ENCODE measurements at places on chromosomes 4 and X. TPM values are rescaled to one million over a fixed set of nuclear protein-coding genes. Genes with fewer than 3 reads are reported as not detected.

GRCh38 chr4:151459375-151459774, 50.4 kb downstream of the FHIP1A start:
- no peaks in the 10 kb centered on the region for H3K36me3 ChIP-seq
- no peak overlapping the region for H3K27ac ChIP-seq
- H3K4me3 ChIP-seq = no peak overlapping the region
- peaks cover 4% of the 10 kb centered on the region for H3K27me3 ChIP-seq

DNA sequence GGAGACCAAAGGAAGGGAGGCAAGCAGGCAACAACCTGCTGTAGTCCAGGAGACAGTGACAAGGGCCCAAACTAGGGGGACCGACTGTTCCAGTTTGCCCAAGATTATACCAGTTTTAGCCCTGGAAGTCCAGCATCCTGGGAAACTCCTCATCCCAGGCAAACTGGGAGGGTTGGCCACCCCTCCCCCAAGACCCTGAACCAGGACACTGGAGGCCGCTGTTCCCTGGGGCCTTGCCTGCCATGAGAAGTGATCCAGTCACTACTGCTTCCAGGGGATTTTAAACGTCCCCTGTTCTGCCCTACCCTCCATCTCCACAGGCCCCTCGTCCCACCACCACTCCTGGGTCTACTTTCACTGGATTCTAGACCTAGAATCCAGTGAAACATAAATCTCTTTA, 4.3 kb upstream of the DGAT2L6 start:
- H3K4me1 ChIP-seq = peaks cover 9% of the 10 kb centered on the region
- no peaks in the 10 kb centered on the region for H3K27me3 ChIP-seq
- no peak overlapping the region for H3K4me3 ChIP-seq
- H3K36me3 ChIP-seq = no peaks in the 10 kb centered on the region

Gene AFF2
- 0.89 TPM for total RNA-seq

Gene LAMP2
- total RNA-seq = 206 TPM

GRCh38 chrX:132426695-132427281, 62.0 kb downstream of the MBNL3 start:
- H3K4me1 ChIP-seq = peaks cover 11% of the 10 kb centered on the region
- H3K27me3 ChIP-seq = no peaks in the 10 kb centered on the region
- H3K27ac ChIP-seq = no peak overlapping the region

GRCh38 chr4:111475001-111475400, 670.3 kb upstream of the FAM241A start:
- H3K4me3 ChIP-seq = no peak overlapping the region
- no peak overlapping the region for H3K27ac ChIP-seq
- no peaks in the 10 kb centered on the region for H3K4me1 ChIP-seq
- peaks cover 19% of the 10 kb centered on the region for H3K27me3 ChIP-seq
- no peaks in the 10 kb centered on the region for H3K36me3 ChIP-seq

DNA sequence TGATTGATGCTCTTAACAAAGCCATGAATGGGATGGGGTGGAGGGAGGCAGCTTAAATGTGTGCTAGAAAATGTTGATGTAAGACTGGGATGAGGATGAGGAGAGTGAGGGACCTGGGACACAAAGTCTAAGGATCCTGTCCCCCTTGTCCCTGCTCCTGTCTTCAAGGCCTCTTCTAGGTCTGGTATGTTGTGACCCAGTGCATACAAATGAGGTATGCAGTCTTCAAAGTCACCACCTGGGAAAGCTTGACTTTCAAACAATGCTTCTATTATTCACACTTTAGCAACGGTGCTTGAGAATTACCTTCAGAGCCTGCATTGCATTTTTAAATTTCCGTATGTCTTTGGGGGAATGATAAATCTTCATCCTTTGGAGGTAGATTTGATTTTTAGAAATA, 88.4 kb upstream of the SLC34A2 start:
- no peak overlapping the region for H3K27ac ChIP-seq
- no peak for DNase-seq
- no peak overlapping the region for H3K4me3 ChIP-seq

- no peak overlapping the region for H3K27ac ChIP-seq
- H3K4me1 ChIP-seq = peaks cover 15% of the 10 kb centered on the region
- no peak for DNase-seq
Measured at GRCh38 chr4:184515606-184516005, 41.3 kb upstream of the IRF2 start.

- no peak overlapping the region for H3K27ac ChIP-seq
- H3K36me3 ChIP-seq = no peaks in the 10 kb centered on the region
- peaks cover 4% of the 10 kb centered on the region for H3K4me1 ChIP-seq
- DNase-seq = no peak
Measured at GRCh38 chrX:145821898-145822571, 4.4 kb downstream of the SLITRK2 start.

- H3K27ac ChIP-seq = no peak overlapping the region
- no peak for DNase-seq
- peaks cover 13% of the 10 kb centered on the region for H3K4me1 ChIP-seq
- peaks cover 24% of the 10 kb centered on the region for H3K36me3 ChIP-seq
- H3K4me3 ChIP-seq = no peak overlapping the region
Measured at GRCh38 chrX:47568656-47569295, 7.8 kb downstream of the ARAF start.

GRCh38 chrX:51837921-51838320, 55.5 kb upstream of the MAGED1 start:
- peaks cover 6% of the 10 kb centered on the region for H3K4me1 ChIP-seq
- no peaks in the 10 kb centered on the region for H3K36me3 ChIP-seq
- no peak overlapping the region for H3K4me3 ChIP-seq
- no peaks in the 10 kb centered on the region for H3K27me3 ChIP-seq
- DNase-seq = no peak

- H3K4me1 ChIP-seq = no peaks in the 10 kb centered on the region
- peaks cover 59% of the 10 kb centered on the region for H3K27me3 ChIP-seq
- DNase-seq = no peak
- H3K27ac ChIP-seq = no peak overlapping the region
- H3K4me3 ChIP-seq = no peak overlapping the region
Measured at GRCh38 chr4:151784706-151785105, 23.9 kb upstream of the GATB start.

- no peak for DNase-seq
- H3K36me3 ChIP-seq = no peaks in the 10 kb centered on the region
- H3K27me3 ChIP-seq = peaks cover 5% of the 10 kb centered on the region
- H3K4me1 ChIP-seq = no peaks in the 10 kb centered on the region
Measured at GRCh38 chrX:13498238-13498637, 71.2 kb upstream of the EGFL6 start.

Gene PAGE4
- not detected for total RNA-seq

GRCh38 chr4:184268584-184269160, 51.0 kb upstream of the ENPP6 start:
- no peaks in the 10 kb centered on the region for H3K27me3 ChIP-seq
- H3K36me3 ChIP-seq = no peaks in the 10 kb centered on the region
- peak overlapping the region; percentile 69 for H3K4me3 ChIP-seq
- H3K27ac ChIP-seq = peak overlapping the region; percentile 90

Gene TEX13D
- total RNA-seq = not detected

Gene RAB39B
- total RNA-seq = 2.6 TPM

Gene AMBN
- total RNA-seq = not detected

DNA sequence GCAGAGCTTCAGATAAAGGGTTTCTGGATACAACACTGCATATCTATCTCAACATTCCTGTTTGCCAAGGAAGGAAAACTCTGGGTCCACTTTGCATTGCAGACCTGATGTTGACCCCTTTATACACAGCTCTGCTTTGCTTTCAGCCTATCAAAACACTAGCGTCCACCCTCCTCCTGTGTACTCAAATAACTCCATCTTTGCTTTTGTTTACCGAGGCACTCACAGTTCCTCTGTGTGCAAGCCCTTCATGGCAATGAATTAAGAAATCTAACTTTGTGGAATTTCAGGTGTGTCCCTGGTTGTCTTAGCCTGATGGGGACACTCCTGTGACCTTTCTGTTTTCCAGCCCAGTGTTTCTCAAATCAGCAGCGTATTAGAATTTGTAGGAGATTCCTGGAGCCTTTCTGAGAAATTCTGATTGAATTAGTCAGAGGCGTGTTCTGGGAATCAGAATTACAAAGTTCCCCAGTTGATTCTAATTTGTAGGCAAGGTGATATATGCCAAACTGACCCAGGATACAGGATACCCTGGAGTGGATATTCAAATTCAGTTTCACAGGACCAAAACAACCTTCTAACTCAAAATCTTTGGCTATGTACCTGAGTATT, 68.6 kb downstream of the DTHD1 start:
- H3K36me3 ChIP-seq = no peaks in the 10 kb centered on the region
- H3K4me1 ChIP-seq = no peaks in the 10 kb centered on the region
- DNase-seq = no peak
- H3K4me3 ChIP-seq = no peak overlapping the region

Gene RHOXF2
- not detected for total RNA-seq

All from osteocyte (in vitro differentiated cells).